Activated gamma-delta T cell treated with Interleukin-2 at 50 U/mL for 16 hours (primary cell): ENCODE measurements at places on chromosomes 12 and 14.
A peak's percentile ranks its signal among the peaks of the same experiment; 100 is the strongest.

DNA sequence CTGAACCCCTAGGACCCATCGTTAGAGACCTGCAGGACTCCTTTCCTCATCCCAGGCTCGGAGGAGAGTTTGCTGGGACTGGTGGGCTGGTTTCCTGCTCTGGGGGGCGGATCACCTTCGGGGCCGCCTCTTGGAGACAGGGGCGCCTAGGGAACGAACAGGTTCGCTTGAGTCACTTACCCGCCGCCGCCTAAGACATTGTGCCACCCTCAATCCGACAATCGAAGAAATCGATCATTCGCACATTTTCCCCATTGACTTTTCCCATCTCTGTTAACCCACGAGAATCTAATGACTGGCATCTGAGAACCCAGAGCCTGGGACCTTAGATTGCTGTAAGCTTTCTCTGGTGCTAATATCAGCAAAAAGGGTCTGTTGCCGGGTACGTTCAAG lies 322 bp downstream of the SLC39A9 start:
- DNase-seq, result no peak

- DNase-seq, result no peak
These were observed 104.8 kb downstream of the RIMBP2 start for GRCh38 chr12:130611026-130611905.

GRCh38 chr12:68455691-68456345 lies 123.7 kb upstream of the MDM1 start:
- peak; percentile 13 for DNase-seq

DNA sequence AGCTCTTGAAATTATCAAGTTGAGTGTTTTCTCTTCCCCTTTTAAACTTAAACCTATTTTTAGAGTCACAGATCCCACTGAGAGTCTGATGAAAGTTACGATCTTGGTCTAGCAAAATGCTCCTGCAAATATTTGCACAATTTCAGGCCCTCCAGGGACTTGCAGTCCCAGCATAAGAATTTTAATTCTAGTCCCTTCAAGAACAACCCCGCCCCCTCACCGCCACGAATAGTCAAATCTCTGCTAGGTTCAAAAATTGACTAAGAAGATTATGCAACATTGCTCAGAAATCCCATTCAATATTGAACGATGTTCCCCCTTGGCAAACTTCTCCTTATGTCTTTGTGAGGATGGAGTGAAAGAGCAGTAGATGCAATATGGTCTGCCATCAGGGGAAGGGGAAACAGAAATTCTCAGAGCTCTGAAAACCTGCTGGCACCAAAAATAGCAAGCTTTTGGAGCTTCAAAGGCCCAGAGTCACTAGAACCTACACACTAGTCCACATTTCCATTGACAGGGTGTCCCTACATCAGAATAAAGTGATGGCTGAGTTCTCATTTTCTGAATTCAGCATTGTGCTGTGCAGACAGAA lies 127.5 kb upstream of the CCDC175 start:
- DNase-seq, result no peak
